ENCODE measurements at places on chromosomes 7 and 10.

GRCh38 chr7:133587903-133588302, 335.0 kb downstream of the EXOC4 start:
- no peak for DNase-seq

DNA sequence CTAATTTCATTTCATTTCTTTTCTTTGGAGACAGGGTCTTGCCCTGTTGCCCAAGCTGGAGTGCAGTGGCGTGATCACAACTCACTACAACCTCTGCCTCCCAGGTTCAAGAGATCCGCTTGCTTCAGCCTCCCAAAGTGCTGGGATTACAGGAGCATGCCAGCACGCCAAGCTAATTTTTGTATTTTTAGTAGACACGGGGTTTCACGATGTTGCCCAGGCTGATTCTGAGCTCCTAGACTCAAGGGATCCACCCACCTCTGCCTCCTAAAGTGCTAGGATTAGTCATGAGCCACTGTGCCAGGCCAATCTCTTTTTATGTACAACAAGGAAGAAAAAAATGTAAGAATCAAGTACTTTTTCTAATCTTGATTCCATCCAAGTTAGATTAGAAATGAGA, 10.7 kb upstream of the KMT2E start:
- no peak for DNase-seq

DNA sequence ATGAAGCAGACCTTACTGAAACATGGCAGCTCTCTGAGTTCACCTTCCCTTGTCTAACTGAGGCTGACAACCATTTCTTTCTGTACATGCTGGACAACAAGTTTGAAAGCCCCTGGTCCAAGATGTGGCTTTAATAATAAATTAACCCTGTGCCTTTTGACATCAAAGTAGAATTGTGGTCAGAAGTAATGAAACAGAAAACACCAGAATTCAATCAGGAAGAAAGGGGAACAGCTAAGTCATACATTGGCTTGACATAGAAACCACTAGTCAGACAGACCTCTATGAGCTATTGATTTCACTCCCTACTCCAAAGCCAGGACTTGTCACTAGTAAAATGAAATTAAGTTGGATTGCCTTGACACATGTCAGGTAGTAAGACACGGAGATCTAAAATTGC, 175.2 kb upstream of the ASAH2 start:
- no peak for DNase-seq

GRCh38 chr7:124792002-124792401, 26.4 kb upstream of the GPR37 start:
- DNase-seq: no peak

DNA sequence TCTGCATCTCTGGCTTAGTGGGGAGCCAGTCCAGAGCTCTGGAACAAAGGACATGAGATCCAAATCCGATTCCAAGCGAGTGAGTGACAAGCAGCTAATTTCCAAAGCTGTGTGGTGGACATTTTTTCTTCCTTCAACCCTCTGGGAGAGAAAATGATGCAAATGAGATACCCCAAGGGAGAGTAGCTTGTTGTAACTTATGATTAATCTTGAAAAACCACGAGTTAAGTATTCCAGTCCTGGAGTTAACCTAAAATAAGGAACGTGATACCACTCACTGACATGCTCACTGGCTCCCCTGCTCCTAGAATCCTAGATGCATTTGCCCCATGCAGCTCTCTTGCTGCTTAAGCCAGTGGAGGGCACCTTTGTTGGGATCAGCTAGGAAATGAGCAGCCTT, 116.0 kb upstream of the HABP2 start:
- DNase-seq: no peak

DNA sequence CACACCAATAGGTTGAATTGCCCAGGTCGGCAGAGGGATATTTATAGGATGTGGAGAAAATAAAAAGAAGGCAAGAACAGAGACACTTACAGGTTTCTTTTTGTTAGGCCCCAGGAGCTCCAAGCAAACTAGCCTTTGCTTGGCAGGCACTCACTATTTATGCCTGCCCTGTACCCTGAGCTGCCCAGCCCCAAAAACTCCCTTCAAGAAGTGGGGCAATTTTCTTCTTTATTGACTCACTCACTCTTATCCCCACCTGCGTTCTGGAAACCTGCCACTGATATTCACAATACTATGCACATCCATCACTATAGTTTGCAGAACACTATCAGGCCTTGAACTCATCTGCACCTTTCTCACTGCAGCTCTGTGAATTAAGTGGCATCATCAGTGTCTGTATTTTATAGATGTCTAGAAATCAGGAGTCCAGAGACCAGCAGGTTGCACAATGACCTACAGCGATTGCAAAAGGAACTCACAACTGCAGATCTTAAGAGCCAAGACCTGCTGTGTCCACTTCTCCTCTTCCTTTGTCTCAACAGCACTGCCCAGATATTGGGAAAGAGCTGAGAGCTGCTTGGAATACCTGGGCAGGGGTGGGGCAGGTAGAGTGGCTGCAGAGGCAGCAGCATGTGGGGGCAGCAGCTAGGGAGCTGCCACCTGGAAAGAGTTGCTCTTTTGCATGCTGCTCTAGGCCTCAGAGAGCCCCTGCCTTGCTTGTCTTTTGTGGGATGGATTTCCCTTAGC, at the start of gene SFTPD:
Gene SFTPD, minus strand, starts transcription at position 130 of the 747 bp plus-strand sequence. CDS start 2,446 bp downstream, outside the sequence.
- no peak for DNase-seq

GRCh38 chr10:24313283-24313682, 104.3 kb downstream of the KIAA1217 start:
- DNase-seq: no peak

DNA sequence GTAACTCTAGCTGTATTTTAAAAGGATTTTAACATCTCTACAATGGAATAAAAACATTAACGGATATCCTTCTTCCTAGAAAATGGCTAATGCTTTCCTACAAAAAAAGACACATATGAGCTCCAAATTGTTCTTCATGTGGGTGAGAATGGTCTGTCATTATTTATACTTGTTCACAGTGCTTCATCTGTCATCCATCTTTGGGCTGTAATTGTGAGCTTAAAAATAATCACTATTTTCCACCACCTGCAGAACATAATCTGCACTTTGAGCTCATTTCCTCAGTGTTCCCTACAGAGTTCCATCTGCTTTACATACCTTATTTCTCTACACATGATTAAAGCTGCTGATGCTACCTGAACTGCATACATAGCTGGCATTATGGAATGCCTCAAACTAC, 979.1 kb upstream of the C7orf33 start:
- DNase-seq: no peak

DNA sequence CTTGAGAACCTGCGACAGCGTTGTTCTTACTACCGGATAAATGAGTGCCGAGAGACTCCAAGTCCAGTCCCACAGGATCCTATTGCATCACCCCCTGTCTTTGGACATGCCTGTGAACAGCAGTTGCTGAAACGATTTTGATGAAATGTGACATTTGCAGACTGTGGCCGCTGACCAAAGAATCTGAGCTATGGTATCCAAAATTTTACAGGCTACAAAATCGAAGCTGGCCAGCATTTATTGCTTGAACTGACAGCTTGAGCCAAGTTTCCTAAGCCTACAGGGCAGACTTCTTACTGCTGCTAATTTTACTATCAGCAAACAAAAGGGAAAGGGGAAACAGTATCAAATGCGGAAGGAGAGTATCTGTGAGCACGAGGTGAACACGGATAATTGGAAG, 12.1 kb upstream of the NPVF start:
- DNase-seq: no peak

GRCh38 chr10:47019155-47020145, 108.2 kb downstream of the PTPN20 start:
- DNase-seq: no peak

- no peak for DNase-seq
These were observed 8.6 kb upstream of the INHBA start for GRCh38 chr7:41711283-41712064.

DNA sequence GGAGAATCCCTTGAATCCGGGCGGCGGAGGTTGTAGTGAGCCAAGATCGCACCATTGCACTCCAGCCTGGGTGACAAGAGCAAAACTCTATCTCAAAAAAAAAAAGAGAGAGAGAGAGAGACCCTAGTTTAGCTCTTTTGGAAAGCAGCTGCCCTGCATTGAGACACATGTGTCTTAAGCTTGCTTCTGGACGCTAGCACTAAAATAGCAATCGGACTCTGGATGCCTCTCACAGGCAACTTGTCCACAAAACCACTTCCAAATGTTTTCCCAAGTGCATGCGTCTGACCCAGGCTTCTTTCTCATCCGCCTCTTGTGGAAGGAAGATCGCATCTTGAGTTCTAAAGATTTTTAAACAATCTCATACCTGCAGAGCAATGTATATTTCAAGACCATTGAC, 182.7 kb downstream of the CUX1 start:
- DNase-seq: no peak

DNA sequence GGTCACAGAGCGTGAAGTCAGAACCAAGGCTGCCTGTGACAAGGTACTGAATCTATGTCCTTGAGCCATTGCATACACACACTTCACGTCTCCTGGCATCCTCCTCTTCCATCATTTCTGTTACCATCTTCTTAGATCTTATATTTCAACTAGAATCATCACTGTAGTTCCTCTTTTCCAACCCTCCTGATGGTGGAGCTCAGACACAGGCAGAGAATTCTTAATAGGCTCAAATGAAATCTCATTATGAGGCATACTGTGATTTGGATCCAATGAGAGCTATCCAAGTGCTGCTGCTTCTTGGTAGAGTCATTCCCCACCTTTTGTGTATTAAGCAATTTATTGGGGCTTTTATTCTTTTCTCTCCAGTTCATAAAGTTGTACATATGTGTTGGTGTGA, 113.2 kb downstream of the CALCR start:
- no peak for DNase-seq

All from activated naive CD4-positive, alpha-beta T cell (primary cell).